ENCODE measurements at places on chromosomes 2 and 18. TPM values are rescaled to one million over a fixed set of nuclear protein-coding genes. Genes with fewer than 3 reads are reported as not detected.

SLC5A7 gene
- total RNA-seq, result not detected

REEP1 gene
- under 0.01 TPM for total RNA-seq

XIRP2 gene
- total RNA-seq, result 1.8 TPM

MERTK gene
- 0.39 TPM for total RNA-seq

PRKAG3 gene
- total RNA-seq, result not detected

ACAA2 gene
- total RNA-seq, result 55.1 TPM

Measured in subcutaneous preadipocyte (primary cell).